Pancreas (tissue), 10 donors: ENCODE measurements at places on chromosomes 11 and 22. TPM values are rescaled to one million over a fixed set of nuclear protein-coding genes. Genes with fewer than 3 reads are reported as not detected.

DNA sequence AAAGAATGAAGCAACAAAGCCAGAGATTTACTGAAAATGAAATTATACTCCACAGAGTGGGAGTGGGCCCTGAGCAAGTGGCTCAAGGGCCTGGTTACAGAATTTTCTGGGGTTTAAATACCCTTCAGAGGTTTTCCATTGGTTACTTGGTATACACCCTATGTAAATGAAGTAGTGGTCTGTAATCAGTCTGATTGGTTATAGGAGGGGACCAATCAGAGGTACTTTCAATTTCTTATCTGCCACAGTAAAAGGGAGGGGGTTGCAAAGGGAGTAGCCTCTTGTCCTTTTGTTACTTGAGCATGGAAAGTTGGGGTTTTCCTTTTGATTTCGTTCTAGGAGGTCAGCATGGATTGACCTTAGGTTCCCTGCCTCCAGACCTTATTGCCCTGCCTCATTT is 63.5 kb downstream of the ATM start:
- no peak for DNase-seq

DNA sequence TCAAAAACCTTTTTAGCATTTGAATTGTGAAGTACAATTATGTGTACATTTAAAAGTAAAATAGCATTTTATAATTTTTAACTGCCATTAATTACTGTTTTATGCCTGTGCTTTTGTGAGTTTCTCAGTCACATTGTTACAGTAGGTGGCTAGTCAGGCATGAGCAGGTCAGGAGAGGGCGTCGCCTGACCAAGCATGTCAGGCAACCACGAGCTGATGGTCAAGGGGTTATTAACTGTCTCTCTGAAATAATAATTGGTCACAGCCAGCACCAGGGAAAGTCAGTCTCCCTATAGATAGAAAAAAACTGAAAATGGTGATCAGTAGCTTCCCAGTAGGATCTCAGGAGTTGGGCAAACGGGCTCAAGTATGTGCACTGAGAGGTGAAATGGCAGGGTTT is 19.4 kb upstream of the CCDC81 start:
- no peak for DNase-seq

DNA sequence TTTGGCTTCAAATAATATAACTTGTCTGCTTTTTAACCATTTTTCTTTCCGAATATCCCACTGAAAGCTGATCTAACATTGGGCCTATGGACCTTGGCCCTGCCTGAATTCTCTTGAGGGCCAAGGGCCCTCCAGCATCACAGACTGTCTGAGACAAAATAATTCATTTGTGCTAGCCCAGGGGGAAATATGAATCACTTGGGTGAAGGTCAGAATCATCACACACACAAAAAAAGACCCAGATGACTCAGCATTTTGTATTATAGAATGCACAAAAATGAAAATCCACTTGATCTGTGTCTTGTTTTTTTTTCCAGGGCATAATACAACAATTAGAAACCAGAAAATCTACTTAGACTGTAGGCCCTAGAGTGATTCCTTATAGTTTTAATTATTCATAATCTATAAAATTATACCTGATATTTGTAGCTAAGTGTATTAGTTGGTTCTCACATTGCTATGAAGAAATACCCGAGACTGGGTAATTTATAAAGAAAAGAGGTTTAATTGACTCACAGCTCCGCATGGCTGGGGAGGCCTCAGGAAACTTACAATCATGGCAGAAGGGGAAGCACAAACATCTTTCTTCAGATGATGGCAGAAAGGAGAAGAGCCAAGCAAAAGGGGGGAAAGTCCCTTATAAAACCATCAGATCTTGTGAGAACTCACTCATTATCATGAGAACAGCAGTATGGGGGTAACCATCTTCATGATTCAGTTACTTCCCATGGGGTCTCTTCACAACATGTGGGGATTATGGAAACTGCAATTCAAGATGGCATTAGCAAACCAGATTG is 15.6 kb upstream of the RDX start:
- DNase-seq: no peak

Gene EFEMP2
- polyA plus RNA-seq: 38.3 TPM

DNA sequence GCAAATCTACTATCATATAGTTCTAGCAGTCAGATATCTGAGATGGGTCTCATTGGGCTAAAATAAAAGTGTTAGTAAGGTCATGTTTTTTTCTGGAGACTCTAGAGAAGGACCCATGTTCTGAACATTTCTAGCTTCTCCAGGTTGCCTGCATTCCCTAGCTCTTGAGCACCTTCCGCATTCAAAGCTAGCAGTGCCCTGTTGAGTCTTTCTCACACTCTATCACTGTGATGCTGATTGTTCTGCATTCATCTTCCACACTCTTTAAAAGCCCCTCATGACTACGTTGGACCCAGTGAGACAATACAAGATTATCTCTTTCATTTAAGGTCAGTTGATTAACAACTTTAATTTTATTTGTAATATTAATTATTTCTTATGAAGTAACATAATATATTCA is 433.3 kb upstream of the CHORDC1 start:
- no peak for DNase-seq

Gene P2RY2
- polyA plus RNA-seq: 0.38 TPM

Gene CDC42BPG
- 11.6 TPM for polyA plus RNA-seq

DNA sequence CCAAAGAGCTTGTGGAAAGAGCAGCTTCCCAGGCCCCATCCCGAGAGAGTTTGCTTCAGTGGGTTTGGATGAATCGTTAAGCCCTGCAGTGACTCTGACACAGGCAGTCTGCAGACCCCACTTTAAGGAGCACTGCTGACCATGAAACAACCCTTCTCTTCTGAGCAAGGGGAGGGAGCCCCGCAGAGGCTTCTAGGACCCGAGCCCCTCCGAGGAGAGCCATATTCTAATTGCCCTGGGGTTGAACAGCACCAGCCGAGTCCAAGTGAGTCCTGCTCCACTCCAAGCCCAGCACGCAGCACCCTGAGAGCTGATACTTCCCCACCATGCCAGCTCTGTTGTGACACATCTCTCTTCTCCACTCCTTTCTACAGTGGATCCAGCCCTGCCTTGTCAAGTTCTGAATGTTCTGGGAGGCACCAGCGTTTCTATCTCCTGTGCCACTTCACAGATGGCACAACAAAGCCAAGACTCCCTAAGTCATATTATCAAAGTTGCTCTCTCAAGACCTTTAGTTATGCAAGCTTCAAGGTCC is 10.4 kb downstream of the USP2 start:
- DNase-seq: no peak

Gene LINC01488
- not detected for polyA plus RNA-seq

- DNase-seq: no peak
Measured at GRCh38 chr11:119290894-119291497, 25.9 kb downstream of the MCAM start.
